ENCODE measurements at places on chromosomes 13 and 19.

- ATAC-seq: no peak
Observed at GRCh38 chr13:88068316-88068715, 397.1 kb downstream of the SLITRK5 start.

GRCh38 chr19:48398375-48399235 lies 5.1 kb downstream of the GRIN2D start:
- peak; percentile 79 for ATAC-seq

GRCh38 chr13:27556109-27556508 lies 64.2 kb downstream of the LNX2 start:
- no peak for ATAC-seq

DNA sequence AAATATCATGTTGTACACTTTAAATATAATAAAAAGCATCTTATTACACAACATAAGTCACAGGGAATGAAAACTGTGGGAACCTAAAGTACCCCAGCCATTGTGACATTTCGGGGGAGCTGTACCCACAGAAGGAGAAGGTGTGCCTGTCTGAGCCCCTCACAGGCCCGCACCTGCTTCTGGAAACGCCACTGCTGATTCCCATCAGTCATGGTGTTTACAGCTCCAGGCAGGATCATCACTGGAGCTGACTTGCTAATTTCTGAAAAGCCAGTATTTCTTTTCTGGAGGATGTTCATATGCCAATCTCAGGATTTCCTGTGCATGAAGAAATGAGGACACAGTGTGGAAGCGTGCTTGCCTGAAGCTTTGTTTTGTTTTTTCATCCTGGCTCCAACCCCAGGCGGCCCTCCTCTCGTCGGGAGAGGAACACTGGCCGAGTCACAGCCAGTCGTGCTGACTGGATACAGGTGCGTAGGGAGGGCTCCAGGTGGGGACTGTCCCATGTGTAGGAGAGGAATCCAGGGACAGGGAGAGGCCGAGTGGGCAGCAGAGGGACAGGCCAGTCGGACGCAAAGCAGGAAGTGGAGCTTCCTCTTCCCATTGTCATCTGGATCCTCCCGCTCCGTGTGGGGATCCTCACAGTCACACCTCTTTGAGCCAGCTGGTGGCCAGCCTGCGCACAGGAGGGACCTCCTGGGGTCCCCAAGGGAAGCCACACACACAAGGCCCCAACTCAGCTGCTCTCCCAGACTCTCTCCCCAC lies 4.2 kb upstream of the ATP12A start:
- ATAC-seq: no peak

DNA sequence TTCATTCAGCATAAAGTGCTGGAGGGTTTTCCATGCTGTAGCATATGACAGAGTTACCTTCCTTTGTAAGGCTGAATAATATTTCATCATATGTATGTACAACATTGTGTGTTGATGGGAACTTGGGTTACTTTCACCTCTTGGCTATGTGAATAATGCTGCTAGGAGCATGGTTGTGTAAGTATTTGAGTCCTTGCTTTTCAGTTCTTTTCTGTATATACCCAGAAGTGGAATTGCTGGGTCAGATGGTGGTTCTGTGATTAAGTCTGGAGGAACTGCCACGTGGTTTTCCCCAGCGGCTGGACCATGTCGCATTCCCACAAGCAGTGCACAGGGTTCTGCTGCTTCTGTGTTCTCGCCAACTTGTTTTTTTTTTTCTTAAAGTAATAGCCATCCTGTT lies 101.2 kb upstream of the TEX29 start:
- ATAC-seq: no peak

GRCh38 chr13:101026328-101026727 lies 351.7 kb upstream of the TMTC4 start:
- no peak for ATAC-seq

DNA sequence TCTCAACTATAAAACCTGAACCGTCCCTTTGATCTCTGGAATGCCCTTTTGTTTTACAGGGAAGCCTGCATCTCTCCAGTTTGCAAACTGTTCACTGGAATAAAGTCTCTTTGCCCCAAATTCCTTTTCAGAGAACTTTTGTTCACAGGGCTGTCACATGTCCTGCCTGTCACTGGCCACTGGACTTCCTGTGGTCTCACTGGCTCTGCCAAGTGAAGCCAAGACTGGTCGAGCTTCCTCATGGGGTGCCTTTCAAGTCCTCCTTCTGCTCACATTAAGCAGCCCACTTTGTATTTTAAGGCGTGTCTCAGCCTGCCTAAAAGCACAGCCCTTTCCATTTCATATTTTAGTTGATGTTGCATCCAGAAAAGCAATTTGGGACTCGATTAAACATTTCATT lies 215.7 kb downstream of the KATNAL1 start:
- no peak for ATAC-seq

GRCh38 chr13:108987944-108988343 lies 358.5 kb downstream of the MYO16 start:
- no peak for ATAC-seq

DNA sequence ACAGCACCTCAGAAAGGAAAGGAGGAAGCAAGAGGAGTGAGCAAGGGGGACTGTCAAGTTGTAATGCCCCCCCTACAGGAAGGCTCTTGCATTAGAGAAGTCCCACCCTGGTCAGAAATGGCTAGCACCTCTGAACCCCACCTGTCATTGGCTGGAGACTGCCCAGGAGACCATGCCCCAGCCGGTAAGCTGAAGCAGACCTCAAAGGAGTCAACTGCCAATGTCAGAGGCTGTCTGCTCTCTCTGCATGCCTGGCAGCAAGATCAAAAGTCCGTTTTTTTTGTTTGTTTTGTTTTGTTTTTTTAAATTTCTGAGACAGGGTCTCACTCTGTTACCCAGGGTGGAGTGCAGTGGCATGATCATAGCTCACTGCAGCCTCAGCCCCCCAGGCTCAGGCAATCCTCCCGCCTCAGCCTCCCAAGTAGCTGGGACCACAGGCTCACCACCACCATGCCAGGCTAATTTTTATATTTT lies 8.1 kb upstream of the BCL3 start:
- no peak for ATAC-seq

- ATAC-seq: no peak
Observed at GRCh38 chr19:37082307-37082706, 4.1 kb downstream of the ZNF420 start.

- no peak for ATAC-seq
Observed at GRCh38 chr13:113846636-113847318, 17.1 kb downstream of the GAS6 start.

GRCh38 chr13:101408154-101408553 lies 8.2 kb downstream of the NALCN start:
- ATAC-seq: no peak

DNA sequence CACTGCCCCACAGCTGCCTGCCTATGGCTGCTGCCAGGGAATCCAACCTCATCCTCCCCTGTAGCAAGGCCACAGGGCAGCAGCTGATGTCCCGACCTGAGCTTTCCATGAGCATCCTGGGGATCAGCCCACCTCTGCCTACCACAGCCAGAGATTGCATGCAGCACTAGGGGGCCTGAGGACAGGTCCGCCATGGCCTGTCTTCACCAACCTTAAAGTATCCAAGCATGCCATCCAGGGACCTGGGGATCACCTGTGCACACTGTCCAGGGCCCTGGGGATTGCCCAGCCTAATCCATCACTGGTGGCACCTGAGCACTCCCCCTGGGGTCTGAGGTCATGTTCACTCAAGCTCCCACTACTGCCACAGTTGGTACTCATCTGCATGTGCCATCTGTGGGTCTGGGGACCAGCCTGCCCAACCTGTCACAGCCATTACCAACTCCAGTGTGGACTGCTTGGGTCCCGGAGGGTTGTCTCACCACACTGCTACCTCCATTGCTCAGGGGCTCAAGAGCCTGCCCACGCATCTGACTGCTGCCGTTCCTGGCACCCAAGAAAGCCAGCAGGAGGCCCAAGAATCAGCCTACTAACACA lies 53.0 kb downstream of the KCTD15 start:
- no peak for ATAC-seq

DNA sequence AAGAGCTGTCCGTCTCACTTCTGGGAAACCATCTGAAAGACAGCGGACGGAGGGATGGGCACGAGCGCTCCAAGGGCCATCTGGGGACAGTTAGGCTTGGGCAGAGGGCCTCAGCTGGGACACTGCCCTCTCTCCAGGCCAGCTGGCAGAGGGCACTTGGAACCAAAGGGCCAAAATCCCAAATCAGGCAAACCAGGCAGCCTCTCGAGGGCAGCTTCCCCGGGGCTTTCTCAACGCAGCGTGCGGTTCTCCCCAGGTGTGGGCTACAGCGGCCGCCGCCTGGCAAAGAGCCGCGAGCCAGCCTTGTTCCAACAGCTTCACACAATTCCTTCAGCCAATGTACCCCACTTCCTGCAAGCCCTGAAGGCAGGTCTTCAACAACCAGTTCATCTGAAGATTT lies 5.0 kb downstream of the MLLT1 start:
- no peak for ATAC-seq

DNA sequence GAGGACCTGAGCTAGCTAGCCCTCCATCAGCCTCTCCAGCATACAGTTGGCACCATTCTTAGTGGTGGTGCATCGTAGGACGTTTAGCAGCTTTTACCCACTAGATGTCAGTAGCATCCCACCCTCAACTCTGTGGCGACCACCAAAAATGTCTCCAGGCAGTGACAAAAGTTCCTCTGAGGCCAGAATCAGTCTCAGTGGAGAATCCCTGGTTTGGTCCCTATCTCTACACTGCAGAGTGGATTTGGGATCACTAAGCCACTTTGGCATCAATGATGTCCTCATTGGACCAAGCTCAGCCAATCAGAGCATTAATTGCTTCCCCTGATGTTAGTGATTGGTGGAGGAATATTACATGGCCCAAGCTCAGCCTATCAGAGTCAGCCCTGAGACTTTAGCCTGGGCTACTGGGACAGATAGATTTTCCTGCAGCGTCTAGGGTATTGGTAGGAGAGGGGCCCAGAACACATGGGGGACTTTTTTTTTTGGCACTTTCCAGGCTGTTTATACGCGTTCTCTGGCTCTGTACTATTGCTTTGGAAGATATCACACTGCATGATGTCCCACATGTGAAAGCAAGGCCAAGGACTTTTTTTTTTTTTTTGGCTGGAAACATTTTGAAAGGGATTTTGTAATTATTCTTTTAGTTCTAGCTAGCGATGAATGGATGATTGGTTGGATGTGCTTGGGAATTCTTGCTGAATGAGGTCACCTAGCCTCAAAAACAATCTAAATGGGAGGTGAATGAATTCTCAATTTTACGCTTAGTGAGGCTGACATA lies 7.0 kb downstream of the TMEM221 start:
- no peak for ATAC-seq

- no peak for ATAC-seq
Observed at GRCh38 chr13:26626271-26626670, 68.8 kb downstream of the WASF3 start.

DNA sequence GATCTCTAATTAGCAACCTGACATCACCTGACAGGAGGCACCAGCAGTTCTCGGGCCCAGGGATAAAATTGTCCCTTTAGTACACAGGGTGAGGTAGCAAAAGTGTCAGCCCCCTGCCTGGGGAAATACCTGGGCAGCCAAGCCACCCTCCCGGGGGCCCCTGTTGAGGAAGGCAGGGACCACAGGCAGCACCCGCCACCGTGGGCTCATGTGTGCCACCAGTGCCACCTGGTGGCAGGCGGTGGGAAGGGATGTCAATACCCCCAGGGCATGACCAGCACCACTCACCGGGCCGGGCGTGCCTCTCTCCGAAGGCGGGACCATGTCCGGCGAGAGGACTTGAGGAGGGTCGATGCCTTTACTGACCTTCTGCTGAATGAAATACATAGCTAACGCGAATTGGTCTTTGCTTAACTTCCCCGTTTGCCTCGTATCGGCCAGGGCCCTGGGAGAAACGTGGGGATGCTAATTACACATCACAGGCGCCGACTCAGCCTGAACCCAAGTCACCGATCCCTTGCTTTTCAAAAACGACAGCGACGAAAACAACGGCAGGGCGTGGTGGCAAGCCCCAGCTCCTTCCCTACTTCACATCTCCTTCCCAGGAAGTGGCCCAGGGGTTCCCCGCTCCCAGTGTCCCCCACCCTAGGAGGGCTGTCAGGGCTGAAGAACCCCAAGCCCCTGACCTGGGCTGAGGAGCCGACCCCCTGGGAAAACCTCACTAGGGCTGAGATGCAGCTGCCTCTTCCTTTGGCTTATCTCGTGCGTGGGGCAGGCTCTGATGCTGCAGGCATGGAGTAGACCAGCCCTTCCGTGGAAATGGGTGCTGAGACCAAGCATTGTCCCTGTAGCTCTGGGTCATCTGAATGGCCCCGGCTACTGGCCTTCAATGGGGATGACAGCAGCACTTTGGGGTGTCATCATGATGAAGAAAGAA lies 53.8 kb downstream of the EPS15L1 start:
- peak; percentile 95 for ATAC-seq

DNA sequence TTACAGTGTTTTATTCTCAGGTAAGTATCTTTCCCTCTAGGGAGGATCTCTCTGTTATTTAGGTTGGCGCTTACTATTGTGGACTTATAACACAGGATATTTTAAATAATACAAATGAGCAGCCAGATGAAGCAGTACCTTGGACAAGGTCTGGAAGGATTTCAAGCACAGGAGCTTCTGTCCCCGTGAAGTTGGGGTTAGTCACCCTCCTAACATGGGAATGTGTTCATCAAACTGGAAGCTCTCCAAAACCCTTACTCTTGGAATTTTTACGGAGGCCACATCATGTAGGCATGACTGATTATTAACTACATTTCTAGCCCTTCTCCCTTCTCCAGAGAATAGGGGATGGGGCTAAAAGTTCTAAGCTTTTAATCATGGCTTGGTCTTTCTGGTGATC lies 38.3 kb upstream of the SPRY2 start:
- ATAC-seq: no peak

- no peak for ATAC-seq
Observed at GRCh38 chr13:23750383-23751121, 138.6 kb downstream of the MIPEP start.

GRCh38 chr19:19033176-19033425 lies 216 bp downstream of the SUGP2 start:
- no peak for ATAC-seq

GRCh38 chr19:1867349-1867724 lies 4.0 kb upstream of the KLF16 start:
- ATAC-seq: no peak

DNA sequence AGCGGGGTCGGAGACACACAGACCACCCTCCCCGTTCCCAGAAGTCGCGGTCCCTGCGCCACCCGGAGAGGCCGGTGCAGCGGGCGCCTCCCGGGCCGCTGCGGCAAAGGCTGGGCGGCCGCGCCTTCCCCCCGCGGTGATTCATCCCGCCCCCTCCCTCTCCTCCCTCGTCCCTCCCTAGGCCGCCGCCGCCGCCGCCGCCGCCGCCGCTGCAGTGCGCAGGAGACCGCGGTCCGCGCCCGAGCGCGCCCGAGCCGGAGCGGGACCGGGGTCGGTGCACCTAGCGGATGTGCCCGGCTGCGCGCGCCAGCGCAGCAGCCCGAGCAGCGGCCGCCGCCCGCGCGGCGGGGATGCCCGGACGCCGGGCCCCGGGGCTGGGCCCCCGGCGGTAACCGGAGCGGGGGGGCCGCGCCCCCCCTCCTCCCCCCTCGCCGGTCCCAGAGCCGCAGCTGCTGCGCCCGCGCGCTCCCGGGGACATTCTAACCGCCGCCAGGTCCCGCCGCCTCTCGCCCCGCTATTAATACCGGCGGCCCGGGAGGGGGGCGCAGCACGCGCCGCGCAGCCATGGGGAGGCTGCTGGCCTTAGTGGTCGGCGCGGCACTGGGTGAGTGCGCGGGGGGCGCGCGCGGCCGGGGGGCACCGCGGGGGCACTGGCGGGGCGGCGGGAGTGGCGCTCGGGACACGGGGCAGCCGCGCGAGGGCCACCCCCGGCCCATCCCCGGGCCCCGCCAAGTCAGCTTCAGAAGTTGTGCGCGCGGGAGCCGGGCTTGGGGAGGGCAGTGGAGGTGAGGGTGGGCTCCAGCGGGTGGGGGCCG lies at the start of gene SCN1B:
SCN1B (plus strand) TSS at position 214 of the 815 bp plus-strand sequence; CDS start at position 565, 351 bp downstream.
- peak; percentile 61 for ATAC-seq

GRCh38 chr19:8361921-8362793 lies 1.8 kb upstream of the ANGPTL4 start:
- ATAC-seq: no peak

All from stimulated activated memory B cell treated with anti-CD40 and anti-IgM and Interleukin-4, amounts not matched to agents 10 μg/mL and 1 μg/mL and 100 μg/mL, for 72 hours (primary cell).